ENCODE measurements at places on chromosomes 2 and 18.

DNA sequence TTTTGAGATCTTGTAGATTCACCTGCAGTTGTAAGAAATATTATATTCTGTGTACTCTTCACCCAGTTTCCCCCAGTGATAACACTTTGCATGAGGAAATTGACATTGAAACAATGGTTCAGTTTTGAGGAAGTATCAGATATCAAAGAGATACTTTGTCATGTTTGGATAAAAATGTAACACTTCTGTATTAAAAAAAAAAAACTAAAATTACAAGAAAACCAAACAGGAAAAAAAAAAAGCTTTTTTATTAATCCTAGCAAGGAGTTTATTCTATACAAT, 204.0 kb downstream of the ARL4C start:
- DNase-seq: no peak

DNA sequence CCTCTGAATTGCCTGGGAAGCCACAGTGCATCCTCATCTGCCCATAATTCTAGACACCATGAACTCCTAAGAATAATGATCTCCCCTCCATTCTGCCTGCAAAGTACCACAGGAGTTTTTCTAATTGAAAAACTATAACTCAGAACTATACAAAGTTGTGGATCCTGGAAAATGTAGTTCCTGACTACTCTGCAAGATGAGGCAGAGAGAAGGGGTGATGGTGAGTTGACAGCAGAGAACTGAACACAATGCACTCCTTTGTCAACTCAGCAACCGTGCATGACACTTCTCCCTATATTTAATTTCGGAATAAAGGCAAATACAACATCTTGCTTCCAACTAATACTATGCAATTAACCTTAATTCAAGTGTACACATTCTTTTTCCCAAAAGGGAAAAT, 471.1 kb upstream of the FAM98A start:
- no peak for DNase-seq

- no peak for DNase-seq
Measured at GRCh38 chr18:24799720-24800119, 339.3 kb downstream of the HRH4 start.

DNA sequence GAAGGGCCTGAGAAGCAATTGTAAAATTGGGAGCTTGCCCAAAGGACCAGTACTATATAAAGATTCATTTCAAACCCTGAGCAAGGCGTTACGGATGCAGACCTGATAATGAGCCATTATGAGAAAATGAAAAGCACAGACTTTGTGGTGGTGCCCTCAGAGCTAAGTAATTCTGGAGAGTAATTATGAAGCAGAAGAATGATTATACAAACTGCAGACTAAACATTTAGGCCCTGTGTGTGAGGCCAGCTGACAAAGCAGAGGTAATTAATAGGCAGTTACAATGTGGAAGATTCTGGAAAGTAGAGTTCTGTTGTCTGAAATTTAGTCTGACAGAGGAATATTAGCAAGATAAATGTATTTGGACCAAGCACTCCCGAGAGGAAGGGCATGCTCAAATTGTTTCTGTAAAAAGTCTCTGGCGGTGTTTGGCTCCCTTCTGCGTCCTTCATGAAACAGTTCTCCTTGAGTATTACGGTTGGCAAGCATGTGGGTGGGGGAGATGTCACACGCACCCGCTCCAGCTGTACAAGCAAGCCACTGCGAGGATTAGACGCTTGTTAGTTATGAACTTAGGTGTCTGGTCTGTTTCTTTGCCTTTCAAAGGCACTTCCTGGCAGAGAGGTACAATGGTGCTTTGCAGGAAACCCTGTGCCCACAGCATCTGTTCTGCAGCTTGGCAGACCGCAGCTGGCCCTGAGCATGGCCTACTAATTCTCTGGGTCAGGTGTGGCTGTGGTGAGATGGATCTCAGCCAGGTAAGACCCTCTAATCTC, 45.5 kb downstream of the CDC42EP3 start:
- no peak for DNase-seq

- no peak for DNase-seq
Measured at GRCh38 chr2:173656086-173656485, 301.4 kb downstream of the CDCA7 start.

Measured in kidney (tissue), 22 donors.